ENCODE measurements at places on chromosomes 13 and 19.

GRCh38 chr19:40257096-40257517, 28.0 kb downstream of the AKT2 start:
- no peak for DNase-seq

DNA sequence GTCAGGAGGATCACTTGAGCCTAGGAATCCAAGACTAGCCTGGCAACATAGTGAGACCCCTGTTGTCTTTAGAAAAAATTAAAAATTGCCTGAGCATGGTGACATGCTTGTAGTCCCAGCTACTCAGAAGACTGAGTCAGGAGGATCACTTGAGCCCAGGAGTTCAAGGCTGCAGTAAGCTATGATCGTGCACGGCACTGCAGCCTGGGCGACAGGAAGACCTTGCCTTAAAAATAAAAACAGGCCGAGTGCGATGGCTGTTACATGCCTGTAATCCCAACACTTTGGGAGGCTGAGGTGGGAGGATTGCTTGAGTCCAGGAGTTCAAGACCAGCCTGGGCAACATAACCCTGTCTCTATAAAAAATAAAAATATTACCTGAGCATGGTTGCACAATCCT, 5.4 kb downstream of the HNRNPUL1 start:
- no peak for DNase-seq

DNA sequence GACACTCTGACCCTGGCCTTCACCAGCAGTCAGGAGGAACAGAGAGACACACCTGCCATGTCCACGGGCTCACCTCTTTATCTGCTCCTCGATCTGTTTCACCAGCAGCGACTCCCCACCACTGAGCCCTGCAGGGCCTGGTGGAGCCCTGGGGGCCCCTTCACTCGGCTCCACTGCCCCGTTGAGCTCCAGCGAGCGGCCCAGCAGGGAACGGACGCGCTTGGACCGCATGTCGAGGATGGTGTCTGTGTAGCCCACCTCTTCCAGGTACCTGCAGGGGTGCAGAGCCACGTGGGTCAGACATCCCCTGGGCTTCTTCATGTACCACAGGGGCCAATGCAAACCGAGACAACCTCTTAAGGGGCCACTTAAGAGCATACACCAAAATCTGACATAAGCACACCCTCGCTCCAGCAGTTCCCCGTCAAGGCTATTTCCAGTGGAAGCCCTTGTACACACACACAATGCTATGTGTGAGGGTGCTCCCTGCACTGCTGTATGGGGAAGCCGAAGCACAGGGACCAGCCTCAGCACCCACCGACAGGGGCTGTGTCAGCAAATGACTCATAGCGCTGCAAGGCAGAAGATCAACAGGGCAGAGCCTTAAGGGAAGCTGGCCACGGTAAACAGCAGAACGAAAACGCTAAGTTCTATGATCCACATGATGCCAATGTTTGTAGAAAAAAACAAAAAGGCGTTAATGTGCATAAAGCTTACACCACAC, 12.7 kb upstream of the FKRP start:
- no peak for DNase-seq

DNA sequence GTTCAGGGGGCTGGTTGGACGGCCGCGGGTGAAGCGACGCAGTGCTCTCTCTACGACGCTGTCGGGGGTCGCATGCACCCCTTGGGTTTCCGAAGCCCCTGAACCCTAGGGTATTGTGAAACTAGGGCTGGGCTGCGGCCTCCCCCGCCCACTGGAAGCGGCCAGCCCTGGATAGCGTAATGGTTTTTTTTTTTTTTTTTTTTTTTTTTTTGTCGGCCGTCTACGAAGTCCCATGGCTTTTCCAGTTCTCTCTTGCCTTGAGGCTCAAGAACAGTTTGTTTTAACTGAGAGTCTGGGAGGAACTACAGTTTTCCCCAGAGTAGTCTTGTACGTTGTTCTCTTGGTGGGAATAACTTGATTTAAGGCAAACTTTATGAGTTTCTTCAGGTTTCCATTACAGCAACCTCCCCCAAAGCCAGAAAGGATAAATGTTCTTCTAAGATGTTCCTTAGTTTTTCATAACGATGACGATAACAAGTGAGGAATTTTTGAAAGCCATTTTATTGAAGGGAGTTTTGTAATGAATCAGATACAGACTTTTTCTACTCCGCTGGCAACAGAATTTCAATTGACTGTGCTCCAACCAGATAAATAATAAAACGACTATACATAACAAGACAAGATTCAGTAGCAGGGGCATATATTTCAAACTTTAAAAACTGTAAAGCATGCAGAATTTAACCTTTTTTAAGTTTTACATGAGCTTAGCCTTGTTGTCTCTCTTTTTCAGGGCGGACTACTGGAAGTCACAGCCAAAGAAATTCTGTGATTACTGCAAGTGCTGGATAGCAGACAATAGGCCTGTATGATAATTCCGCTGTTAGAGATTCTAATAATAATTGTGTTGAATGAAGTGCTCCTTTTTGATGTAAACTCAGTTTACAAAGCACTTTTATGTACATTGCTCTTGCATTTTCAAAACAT, 867 bp downstream of the WBP4 start:
- DNase-seq: peak; percentile 92

DNA sequence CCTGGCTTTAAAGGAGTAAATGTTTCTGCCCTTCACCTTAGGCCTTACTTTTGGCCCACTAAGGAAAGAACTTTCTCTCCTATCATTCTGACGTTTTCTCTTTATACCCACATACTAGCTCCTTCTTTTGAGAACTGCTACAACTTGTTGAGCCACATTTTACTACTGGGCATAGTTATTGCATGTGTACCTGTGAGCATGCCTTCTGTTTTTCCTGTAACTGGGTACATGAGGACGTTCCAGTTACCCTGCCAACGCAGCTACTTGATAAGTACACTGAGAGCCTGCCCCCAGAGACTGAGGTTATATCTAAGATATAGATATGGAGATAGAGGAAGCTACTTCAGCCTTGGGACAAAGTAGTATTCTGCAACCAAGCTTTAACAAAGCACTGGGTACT, 3.5 kb downstream of the CCDC169 start:
- no peak for DNase-seq

DNA sequence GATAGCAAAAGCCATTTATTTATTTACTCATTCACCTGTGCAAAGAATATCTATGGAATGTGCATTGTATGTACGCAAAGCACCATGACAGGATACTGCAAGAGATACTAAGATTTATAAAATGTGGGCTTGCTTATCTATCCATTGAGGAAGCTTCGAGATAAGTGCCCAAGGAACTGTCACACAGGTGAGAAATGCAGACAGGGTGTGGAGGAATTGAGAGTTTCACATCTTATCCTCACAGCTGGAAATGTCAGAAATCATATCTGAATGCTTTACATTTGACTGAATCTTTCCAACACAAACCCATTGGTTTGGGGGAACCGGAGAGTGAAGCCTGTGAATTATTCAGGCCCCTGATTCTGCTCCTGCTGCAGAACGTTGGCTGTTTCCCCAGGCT, 113.0 kb downstream of the SLC7A1 start:
- DNase-seq: no peak

- peak; percentile 4 for DNase-seq
These were observed 286.1 kb downstream of the IRS2 start for GRCh38 chr13:109500146-109500773.

- DNase-seq: no peak
These were observed 234.9 kb downstream of the PCDH9 start for GRCh38 chr13:66995203-66995611.

- peak; percentile 98 for DNase-seq
These were observed 231.7 kb upstream of the SERP2 start for GRCh38 chr13:44141725-44142539.

DNA sequence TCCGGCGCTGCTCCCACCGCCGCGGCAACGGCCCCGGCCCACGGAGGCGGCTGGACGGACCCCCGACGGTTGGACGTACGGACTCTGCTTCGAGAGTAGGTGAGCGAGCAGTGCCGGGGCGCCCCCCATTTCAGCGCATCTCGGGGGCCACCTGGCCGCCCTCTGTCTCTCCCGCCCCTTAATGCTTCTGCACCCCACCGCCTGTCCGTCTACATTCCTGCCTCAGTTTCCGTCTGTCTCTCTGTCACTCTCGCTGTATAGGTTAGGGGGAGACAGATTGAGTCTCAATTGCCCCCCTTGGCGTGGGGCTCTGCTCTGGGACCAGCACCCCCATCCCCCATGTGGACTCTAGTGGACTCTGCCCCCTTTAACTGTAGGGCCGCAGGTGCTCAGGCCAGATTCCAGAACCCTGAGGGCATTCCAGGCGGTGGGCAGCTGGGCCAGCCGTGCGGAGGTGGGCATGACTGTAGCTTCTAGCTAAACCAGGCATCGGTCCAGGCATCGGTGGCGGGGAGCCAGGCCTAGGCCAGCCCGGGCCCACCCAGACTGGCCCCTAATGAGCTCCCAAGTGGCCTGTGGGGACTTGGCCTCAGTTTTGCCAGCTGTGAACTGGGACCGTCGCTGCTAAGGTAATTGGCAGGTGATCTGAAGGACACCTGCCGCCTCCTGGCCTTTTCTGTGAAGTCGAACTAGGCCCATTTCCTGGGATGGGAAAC, 373 bp downstream of the TNFAIP8L1 start:
- DNase-seq: peak; percentile 55

- no peak for DNase-seq
These were observed 261.4 kb upstream of the RXFP2 start for GRCh38 chr13:31477961-31478360.

- DNase-seq: no peak
These were observed 19.7 kb upstream of the FARP1 start for GRCh38 chr13:98123176-98123575.

GRCh38 chr13:109422161-109422560, 364.2 kb downstream of the IRS2 start:
- peak; percentile 12 for DNase-seq

GRCh38 chr19:2289714-2290435, 7.9 kb upstream of the PEAK3 start:
- peak; percentile 58 for DNase-seq

GRCh38 chr19:49114630-49115363, 627 bp downstream of the LIN7B start:
- DNase-seq: peak; percentile 84

DNA sequence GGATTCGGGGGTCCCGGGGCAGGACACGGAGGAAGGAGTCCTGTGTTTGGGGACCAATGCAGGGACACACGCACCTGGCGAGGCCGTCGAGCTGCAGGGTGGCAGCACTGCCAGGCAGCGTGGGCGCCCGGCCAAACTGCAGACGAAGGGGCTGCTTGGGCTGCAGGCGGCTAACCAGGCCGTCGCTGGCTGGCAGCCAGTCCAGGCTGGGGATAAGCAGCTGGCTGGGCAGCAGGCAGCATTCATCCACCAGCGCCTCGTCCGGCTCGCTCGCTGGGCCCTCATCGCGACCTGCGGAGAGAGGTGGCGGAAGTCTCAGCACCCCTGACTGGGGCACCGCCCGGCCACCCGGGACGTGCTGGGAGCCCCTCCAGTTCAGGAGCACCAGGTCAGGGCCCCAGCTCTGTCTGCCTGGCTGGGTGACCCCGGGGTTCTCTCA, 11.5 kb downstream of the CFD start:
- peak; percentile 81 for DNase-seq

DNA sequence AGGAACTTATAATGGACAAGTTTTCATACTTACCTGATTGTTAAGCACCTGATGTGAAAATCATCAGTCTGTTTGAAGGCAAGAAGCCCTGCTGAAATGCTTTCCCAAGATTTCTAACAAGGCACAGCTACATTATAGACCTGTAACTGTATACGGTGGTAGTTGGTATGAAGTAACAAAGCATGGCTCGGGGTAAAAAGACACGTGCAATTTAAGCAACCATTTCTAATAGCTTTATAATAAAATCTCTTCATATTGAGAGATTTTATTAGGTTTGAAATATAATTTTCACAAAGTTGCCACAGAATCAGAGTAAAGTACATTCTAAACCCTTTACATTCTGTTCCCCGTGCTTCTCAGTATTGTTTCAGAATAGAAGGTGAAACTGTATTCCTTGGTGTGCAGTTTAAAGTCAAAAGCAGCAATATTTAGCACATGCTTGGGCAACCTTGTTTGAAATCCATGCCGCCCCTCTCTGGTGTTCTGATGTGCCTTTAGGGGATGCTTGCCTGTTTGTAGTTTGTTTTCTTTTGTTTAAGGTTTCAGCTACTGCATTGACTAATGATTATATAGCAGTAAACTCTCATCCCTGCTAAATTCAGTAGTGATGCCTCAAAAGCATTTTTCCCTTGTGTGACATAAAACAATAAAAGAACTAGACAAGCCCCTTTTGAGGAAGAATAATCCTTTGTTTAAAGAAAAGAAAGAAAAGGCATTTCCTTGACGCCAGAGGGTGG, 125.2 kb upstream of the OBI1 start:
- no peak for DNase-seq

GRCh38 chr13:103883698-103884097, 817.5 kb upstream of the SLC10A2 start:
- peak; percentile 87 for DNase-seq

DNA sequence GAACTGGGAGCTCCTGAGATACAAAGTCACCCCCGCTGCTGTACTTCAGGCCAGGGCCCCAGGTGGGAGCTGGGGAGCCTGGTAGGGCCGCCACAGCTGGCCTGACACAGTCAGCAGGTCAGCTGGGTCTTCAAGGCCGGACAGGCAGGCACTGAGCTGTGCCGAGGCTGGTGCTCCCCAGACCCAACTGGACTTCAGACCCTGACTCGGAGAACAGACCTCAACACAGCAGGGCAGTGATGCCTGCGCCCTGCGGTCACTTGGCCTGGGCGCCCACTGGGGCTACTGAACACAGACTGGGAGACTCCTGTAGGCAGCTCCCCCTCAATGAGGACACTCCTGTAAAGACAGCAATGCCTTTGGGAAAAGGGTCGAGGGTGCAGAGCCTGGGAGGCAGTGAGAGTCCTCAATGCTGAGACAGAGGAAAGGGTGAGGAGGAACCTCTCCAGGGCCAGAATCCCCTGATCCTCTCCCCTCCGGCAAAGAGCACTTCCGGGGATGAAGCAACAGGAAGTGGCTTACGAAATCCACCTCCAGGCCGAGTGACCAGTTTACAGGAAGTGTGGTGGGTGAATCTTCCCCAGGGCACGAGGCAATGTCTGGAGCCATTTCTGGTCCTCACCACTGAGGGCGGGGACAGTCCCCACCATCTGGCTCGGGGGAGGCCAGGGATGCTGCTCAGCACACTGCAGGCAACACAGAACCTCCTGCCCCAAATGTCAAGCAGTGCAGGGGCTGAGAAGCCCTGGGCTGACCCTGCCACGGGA, 40.8 kb upstream of the ISYNA1 start:
- peak; percentile 88 for DNase-seq

GRCh38 chr19:10374931-10375330, 5.4 kb downstream of the TYK2 start:
- DNase-seq: no peak

DNA sequence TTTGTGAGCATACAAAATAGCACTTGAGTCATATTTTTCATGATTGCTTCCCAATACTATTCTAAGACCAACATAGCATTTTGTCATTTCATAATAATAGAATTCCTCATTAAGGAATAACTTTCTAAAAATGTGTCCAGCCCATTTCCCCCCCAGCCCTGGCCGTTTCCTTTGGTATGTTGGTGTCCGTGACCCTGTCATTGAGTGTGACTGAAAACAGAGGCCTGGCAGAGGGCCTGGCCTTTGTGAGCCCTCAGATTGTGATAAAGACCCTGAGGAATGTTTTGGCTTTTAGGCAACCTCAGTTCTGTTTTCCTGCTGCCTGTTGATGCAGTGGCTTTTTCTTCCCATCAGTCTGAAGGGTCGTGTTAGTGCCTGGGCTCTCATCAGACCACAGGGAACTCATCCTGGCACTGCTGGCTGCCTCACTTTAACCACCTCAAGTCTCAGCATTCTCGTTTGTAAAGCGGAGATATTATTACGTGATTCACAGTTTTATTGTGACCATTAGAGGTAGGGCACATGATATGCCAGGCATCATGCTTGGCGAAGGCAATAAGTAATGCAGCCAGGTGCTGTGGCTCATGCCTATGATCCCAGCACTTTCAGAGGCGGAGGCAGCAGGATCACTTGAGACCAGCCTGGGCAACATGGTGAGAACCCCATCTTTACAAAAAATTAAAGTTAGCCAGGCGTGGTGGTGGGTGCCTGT, 13.8 kb downstream of the SPINT2 start:
- no peak for DNase-seq
